ENCODE measurements at places on chromosomes 7 and 10.
A peak's percentile ranks its signal among the peaks of the same experiment; 100 is the strongest.

- no peak for DNase-seq
Observed at GRCh38 chr10:52918714-52919305, 146.2 kb upstream of the MBL2 start.

DNA sequence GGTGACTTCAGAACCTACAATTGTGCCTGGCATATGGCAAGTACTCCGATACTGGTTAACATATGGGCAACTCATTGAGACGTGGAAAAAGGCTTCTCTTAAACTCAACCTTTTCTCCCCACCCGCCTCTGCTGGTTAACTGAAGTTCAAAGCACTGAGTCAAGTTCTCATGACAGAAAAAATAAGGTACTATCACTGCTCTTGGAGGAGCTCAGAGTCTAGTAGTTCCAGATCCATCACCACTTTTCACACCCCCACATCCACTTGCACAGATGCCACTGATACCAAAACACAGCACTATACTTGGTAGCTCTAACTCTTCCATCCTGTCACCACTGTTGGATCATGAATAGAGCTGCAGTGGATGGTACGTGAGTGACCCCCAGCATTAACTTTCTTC lies 36.2 kb downstream of the CCDC6 start:
- DNase-seq = no peak

- no peak for DNase-seq
Observed at GRCh38 chr7:143505838-143506237, 28.2 kb downstream of the TAS2R41 start.

DNA sequence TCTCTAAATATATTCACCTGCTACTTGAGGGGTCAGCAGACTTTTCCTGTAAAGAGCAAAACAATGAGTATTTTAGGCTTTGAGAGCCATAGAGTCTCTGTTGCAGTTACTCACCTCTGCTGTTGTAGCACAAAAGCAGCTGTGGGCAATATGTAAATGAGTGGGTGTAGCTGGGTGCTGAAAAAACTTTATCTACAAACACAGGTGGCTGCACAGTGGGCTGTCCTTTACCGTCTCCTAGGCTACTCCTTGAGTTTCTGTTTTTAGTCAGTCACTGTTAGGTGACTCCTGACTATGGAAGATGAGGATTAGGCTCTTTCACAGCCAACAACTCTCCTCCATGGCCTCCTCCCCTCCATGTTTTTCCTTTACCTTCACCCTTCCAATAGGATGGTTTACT lies 286.1 kb upstream of the C7orf33 start:
- no peak for DNase-seq

- DNase-seq = no peak
Observed at GRCh38 chr10:83214136-83214535, 925.2 kb upstream of the GHITM start.

- DNase-seq = peak; percentile 49
Observed at GRCh38 chr10:42932735-42933447, 144.0 kb upstream of the RET start.

DNA sequence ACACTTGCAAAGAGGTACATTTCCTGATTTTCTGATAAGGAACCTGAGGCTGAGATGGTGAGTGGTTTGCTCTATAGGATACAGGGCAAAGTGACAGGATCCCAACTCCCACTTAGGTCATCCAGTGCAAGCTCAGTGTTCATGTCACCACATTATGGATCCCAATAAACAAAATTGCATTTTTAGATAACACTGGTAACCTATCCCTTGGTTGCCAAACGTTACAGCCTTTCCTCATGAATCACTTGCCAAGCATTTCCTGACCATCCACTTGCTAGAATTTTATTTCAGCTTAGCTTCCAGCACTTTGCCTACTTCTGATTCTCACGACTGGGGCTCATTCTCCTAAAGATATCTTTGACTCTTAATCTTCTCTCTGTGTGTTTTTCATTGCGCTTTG lies 131.4 kb upstream of the ODAD2 start:
- no peak for DNase-seq

GRCh38 chr7:127322351-127322750 lies 69.6 kb upstream of the GRM8 start:
- peak; percentile 34 for DNase-seq

DNA sequence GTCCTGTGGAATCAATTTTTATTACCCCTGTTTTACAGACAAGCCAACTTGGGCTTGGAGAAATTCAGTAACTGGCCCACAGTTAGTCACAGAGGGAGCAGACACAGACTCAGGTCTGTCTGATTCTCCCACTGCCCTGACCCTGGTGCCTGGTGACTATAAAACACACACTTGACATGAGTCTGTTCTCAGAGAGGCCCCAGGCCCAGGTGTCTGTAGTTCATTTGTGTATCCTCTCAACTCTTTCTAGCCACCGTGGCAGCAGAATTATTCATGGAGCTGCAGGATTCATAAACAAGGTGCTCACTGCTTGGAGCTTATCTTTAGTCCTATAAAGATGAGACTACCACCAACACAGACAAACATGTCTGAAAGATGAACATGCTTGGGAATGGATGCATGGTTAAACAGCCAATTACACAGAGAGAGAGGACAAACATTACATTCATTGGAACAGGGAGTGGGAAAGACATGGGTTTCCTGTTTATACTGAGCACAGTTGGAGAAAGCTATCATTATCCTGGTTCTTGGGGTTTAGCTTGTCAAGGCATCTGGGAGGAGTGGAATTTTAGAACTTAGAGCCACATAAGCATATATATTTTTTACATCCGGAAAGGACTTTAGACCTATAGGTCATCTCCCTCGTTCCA lies 79.1 kb upstream of the PDCD4 start:
- no peak for DNase-seq

- no peak for DNase-seq
Observed at GRCh38 chr10:80829562-80829961, 291.9 kb downstream of the SH2D4B start.

- no peak for DNase-seq
Observed at GRCh38 chr7:71442492-71443190, 310.7 kb downstream of the GALNT17 start.

GRCh38 chr7:5997210-5997808 lies 11.5 kb downstream of the PMS2 start:
- peak; percentile 68 for DNase-seq

- DNase-seq = no peak
Observed at GRCh38 chr7:156059369-156059768, 247.1 kb upstream of the SHH start.

DNA sequence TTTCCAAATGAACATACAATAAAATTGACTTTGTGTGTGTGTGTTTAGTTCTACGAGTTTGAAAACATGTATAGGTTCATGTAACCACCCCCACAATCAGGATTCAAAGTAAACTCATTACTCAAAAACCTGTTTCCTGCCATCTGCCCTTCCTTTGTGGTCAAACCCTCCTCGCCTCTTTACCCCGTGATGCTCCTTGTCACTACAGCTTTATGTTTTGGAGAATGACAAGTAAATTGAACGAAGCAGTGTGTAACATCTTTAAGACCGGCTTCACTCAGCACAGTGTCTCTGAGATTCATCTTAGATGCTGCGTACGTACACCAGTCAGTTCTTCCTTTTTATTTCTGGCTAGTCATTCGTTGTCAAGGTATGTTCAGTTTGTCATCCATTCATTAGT lies 54.6 kb upstream of the MKI67 start:
- DNase-seq = peak; percentile 19

DNA sequence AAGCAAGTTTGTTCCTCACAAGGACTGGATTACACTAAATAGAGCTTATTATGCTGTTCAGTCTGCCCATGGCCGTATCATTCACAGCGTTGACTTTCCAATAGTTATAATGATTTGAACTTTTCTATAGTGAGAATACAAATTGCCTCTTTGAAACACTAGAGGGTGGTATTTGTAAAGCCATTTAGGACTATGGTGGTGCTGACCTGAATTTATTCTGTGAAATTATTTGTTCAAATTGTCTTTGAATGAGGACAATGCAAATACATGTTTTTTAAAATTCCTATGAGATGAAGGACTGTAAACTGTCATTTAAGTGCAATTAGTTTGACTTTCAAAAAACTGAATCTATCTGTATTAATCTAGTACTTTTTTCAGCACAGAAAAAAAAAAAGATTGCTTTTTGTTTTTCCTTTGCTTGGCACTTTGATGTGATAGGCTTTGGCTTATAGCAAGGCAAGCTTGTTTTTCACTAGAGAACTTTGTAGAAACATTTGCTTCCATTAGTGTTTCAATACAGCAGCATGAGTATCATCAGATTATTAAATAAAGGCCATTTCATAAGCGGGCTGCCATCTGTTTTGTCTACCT lies 122.7 kb upstream of the TMEM229A start:
- no peak for DNase-seq

GRCh38 chr10:129193148-129193547 lies 273.9 kb upstream of the MGMT start:
- DNase-seq = no peak

GRCh38 chr7:43649755-43650274 lies 66.9 kb downstream of the STK17A start:
- DNase-seq = peak; percentile 86

DNA sequence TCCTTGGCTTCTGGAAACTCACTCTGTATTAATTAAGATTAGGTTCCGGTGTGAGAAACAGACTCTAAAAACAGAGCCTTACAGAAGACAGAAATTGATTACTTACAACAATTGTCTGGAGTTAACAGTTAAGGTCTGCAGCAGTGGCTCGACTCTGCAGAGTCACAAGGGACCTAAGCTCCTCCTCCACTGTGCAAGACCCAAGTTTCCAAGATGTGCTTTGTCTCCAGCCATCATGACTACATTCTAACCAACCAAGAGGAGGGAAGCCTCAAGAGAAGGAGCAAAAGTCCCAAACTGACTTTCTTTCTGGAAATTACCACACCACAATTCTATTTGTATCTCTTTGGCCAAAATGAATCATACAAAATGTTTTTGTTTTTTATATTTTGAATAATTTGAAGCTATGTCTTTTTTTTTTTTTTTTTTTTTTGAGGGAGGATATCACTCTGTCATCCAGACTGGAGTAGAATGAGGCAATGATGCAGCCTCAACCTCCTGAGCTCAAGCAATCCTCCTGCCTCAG lies 14.2 kb upstream of the ODAD2 start:
- DNase-seq = no peak

- no peak for DNase-seq
Observed at GRCh38 chr7:3892157-3892556, 591.1 kb downstream of the SDK1 start.

GRCh38 chr10:124101351-124101750 lies 8.0 kb upstream of the CHST15 start:
- DNase-seq = no peak

- DNase-seq = no peak
Observed at GRCh38 chr10:12819071-12819470, 182.4 kb downstream of the CCDC3 start.

GRCh38 chr7:155860461-155860839 lies 48.2 kb upstream of the SHH start:
- DNase-seq = no peak

Data from CD4-positive, alpha-beta T cell treated with Interleukin-1 beta for 1 hour (primary cell).